ENCODE measurements at places on chromosomes 6 and 20. TPM values are rescaled to one million over a fixed set of nuclear protein-coding genes. Genes with fewer than 3 reads are reported as not detected.

BCAS1 gene
- total RNA-seq: not detected

CGA gene
- total RNA-seq: 0.26 TPM

FOXF2 gene
- total RNA-seq: not detected

ZSCAN12 gene
- total RNA-seq: 2.9 TPM

SIRPG gene
- total RNA-seq: 62.9 TPM

PKIB gene
- 1.1 TPM for total RNA-seq

PDSS2 gene
- 10.4 TPM for total RNA-seq

PCSK2 gene
- total RNA-seq: not detected

ABHD16B gene
- total RNA-seq: not detected

KCNG1 gene
- total RNA-seq: 0.28 TPM

COX7A2 gene
- total RNA-seq: 260 TPM

SEC23B gene
- total RNA-seq: 105 TPM

OR11A1 gene
- total RNA-seq: not detected

SNPH gene
- total RNA-seq: 0.90 TPM

HLA-DRB1 gene
- total RNA-seq: 109 TPM

FAM229B gene
- 2.6 TPM for total RNA-seq

ZBP1 gene
- 1.0 TPM for total RNA-seq
